CD4-positive, alpha-beta T cell treated with Interferon gamma for 1 hour (primary cell): ENCODE measurements at places on chromosomes 5 and 9.

GRCh38 chr9:27151693-27152404 is 42.8 kb downstream of the TEK start:
- no peak for DNase-seq

DNA sequence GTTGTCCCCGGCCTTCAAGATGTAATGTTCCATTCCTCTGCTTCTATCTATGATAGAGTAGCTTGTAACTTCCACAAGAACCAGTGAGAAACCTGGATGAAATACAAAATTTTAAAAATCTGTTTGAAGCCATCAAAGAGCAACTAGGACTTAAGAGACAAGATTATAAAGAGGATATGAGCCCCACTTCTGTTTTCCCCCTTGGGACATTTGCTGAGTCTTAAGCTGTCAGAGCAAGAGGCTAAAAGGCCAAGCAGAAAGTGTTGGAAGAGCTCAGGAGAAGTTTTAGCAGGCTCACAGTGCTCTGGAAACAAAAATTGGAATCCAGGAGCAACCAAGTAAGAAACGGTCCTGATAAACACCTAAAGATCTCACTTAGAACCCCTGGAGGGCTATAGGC is 76.1 kb downstream of the ADRB2 start:
- DNase-seq: no peak

- no peak for DNase-seq
Observed at GRCh38 chr9:8262625-8263622, 463.3 kb upstream of the DMAC1 start.

DNA sequence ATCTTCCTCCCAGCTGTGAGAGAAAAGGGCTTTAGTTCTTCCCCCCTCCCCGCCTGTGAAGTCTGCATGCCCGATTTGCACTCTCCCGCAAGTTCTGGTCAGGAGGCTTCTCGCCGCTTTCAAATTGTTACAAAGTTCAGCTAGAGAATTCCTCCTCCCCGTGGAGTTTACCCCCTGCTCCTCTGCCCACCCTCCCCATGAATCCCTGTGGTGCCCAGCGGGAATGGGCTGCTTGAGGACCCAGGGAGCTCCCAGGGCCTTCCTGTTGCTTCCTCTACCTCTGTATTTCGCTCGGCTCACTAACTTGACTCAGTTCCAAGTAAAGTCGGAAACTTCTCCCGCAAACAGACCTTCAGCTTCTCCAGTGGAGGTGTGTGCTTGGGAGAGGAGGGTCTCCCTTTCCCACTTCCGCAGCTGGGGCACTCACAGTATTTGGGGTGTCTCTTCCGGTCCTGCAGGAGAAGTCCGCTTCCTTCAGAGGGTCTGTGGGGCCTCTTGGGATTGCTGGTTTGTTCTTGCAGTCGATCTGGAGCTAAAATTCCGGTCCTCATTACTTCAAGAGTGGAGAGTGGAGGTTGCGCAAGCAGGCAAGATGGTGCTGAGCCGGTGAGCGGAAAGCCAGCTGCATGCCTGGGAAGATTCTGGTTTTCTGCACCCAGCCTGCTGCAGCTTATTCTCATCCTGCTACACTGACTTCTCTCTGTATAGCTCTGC is 97.8 kb downstream of the ADAMTS12 start:
- DNase-seq: no peak

DNA sequence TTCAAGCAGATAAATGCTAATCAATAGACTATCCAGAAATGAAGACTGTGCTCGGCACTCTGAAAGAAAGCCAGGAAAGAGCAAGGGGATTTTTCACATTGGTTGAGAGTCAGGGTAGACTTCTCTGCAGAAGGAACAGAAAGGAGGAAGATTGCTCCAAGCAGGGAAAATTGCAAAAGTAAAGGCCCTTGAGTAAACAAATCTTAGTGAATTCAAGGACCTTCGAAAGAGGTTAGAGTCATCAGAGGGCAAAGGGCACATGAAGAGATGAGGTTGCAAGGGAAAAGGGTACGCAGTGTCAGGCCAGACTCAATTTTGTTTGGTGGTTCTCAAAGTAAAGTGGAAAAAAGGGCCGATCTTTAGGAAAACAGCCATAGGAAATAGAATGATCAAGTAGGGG is 157.6 kb upstream of the RAI14 start:
- DNase-seq: no peak
